Central memory CD8-positive, alpha-beta T cell (primary cell): ENCODE measurements at places on chromosomes 3 and 15.

DNA sequence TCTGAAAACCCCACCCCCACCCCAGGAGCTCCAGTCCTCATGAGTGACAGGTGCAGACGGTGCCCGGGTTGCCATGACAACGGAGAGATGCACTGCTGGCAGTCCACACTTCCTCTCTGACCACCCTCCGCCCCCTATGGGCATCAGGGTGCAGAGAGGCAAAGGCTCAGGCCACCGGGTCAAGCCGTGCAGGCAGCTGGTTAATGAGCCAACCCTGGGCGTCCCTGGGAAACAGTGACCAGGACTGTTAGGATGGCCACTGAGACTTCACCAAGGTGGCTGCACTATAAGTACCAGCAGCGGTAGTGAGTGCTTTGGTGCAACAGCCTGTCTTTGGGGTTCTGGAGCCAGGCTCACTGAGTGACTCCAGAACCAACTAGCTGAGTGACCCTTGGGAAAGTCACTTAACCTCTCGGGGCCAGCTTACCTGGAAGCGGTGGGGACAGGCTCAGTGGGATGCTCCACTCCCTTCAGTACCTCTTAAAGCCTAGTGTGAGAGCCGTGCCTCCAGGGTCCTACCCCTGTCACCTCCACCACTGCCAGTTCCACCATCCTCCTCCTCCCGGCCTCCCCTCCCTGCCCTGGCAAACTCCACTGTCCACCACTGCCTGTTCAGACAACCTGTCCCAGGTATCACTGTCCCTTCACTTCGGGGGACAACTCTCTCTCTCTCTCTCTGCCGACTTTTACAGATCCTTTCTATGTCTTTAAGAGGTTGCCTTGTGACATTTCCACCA, 121.0 kb upstream of the PRR20G start:
- DNase-seq: no peak

GRCh38 chr3:169634618-169635236, 28.8 kb downstream of the MECOM start:
- no peak for DNase-seq

DNA sequence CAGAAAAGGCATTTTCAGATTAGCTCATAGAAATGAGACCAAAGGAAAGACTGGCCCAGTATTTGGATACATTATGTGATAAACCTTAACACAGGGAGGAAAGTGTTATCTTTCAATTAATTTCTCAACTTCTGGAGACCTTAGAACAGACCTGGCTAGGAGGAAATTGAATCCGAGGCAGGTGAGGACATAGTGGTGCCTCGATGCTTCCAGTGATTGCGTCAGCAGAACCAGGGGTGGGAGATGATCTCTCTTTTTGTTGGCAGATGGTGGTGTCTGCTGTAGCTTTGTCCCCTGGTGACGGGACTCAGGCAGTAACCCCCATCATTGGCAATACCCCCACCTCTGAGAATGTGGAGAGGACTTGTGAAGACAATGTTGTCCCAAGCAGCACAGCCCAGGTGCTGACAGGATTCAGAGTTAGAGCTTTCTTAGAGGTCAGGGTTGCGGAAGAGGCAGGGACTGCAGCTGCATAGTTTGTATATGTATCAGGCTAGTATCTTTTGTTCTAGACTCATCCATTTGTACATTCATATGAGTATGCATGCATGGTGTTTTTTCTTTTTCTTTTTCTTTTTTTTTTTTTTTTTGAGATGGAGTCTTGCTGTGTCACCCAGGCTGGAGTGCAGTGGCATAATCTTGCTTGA, 27.9 kb upstream of the MUC20 start:
- no peak for DNase-seq

- no peak for DNase-seq
Observed at GRCh38 chr3:4529876-4530588, 36.9 kb downstream of the ITPR1 start.

- DNase-seq: no peak
Observed at GRCh38 chr3:151206201-151206600, 3.2 kb upstream of the GPR171 start.
